ENCODE measurements at places on chromosomes 11 and 22.

- DNase-seq: no peak
Observed at GRCh38 chr11:115042002-115042401, 363.7 kb downstream of the NXPE2 start.

DNA sequence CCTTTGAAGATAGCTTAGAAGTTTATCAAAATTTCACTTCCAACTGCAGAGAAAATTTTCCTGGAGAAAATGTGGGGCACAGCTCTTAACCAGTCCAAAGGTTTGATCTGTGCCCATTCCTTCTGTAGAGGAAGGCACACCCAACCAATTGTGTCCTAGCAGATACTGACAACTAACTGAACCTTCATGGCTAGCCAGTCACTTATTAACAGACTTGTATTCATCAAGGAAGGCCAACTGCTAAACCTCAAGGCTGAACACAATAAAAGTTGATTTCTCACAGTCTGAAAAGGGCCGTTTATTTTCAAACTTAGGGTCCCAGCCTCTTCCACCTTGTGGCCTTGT is 19.5 kb downstream of the SYT13 start:
- DNase-seq: no peak

DNA sequence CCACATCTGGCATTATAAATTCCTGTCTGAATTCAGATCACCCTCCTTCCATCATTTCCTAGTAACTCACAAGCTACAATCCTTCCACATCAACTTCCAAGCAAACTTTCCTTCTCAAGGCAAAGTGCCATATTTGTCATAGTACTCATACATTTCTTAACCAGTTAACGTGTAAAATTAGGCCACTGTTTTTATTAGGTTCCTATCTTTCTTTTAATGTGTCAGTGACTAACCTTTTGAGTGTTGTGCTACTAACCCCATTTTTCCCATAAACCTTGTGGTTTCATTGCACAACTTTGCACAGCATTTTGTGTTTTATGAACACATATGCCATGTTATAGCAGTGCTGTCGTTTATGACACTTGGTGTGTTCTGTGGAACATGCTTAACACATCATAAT is 90.1 kb downstream of the KIF18A start:
- DNase-seq: no peak

GRCh38 chr22:47128216-47128615 is 365.8 kb downstream of the TBC1D22A start:
- no peak for DNase-seq

GRCh38 chr11:122656631-122657101 is 1.1 kb downstream of the UBASH3B start:
- no peak for DNase-seq

DNA sequence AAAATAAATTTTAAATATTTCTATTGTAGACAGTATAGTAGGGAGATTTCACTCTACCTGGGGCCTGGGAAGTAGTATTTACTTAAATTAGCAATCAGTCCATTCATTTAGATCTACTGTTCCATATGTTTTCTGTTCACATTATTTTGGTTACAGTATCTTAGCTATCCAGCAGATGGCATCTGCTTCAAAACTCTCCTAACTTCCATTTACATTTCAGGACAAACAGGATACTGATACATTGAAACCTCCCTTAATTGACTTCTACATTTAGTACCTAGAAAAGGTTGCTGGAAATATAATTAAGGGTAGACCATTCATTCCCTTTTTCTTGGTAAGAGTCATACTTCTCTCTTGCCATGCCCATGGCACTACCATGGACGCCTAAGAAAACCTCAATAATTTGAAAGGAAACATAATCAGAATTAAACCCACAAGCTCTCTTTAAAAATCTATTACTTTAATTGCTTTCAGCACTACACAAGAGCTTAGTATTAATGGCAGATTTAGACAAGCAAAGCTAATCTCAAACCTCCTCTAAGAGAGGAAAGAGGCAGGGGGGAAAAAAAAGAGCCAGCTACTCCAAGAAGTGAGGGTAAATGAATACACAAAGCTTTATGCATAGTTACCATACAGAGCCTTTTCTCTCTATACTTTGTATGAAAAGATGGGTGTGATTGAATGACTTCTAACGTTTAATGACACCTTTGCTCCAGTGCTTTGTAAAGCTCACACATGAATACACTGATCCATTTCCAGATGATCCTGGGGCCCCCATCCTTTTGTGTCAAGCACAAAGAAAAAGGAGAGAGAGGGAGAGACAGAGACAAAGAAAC is 131.2 kb upstream of the MTMR2 start:
- DNase-seq: no peak

All from stimulated activated CD8-positive, alpha-beta memory T cell treated with anti-CD3 and anti-CD28 coated beads, Interleukin-4, amount 100 ng/mL, for 1 hour (primary cell).